ENCODE measurements at places on chromosomes 12 and 14.

- DNase-seq: no peak
These were observed 88.1 kb downstream of the PPP2R5E start for GRCh38 chr14:63454863-63455622.

DNA sequence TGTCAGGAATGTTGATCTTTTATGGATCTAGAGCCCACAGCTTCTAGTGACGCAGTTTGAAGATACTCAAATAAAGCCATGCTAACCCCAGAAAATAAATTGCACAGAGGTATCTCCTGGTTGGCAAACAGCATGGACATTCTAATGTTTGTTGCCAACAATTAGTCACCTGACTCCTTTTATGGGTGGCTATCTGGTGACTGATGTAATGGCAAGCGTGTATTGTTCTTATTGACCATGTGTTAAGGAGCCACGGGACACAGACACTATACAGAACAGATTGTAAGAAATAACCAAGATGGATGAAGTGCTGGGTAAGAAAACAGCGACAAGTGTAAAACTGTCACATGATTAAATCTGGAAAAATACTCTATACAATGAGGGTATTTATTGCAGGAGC is 401.3 kb upstream of the PDE3A start:
- DNase-seq: no peak

DNA sequence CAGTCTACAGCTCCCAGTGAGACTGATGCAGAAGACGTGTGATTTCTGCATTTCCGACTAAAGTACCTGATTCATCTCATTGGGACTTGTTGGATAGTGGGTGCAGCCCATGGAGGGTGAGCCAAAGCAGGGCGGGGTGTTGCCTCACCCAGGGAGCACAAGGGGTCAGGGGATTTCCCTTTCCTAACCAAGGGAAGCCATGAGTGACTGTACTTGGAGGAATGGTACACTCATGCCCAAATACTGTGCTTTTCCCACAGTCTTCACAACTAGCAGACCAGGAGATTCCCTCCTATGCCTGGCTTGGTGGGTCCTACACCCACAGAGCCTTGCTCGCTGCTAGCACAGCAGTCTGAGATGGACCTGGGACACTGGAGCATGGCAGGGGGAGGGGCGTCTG is 21.0 kb upstream of the ABCC9 start:
- no peak for DNase-seq

DNA sequence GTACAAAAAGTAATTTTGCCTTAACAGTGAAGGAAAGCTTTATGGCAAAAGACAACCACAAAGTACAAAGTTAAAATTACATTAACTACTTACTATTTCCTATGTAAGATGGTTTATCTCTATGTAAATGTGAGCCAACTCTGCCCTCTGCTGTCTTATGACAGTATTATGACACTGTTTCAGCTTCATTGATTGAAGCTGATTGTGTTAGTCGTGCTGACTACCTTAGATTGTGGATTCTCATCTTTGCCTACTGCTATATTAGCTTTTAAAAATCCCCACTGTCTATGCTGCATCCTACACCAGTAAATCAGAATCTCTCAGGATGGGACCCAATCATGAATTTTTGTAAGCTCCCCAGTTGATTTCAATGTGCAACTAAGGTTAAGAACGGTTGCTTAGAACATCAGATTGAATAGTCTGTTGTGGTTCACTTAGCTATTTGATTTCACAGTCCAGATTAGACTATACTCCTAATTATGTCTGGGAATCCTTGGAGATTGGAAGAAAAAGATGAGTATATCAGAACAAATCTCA is 12.2 kb upstream of the SPTB start:
- DNase-seq: peak; percentile 63

DNA sequence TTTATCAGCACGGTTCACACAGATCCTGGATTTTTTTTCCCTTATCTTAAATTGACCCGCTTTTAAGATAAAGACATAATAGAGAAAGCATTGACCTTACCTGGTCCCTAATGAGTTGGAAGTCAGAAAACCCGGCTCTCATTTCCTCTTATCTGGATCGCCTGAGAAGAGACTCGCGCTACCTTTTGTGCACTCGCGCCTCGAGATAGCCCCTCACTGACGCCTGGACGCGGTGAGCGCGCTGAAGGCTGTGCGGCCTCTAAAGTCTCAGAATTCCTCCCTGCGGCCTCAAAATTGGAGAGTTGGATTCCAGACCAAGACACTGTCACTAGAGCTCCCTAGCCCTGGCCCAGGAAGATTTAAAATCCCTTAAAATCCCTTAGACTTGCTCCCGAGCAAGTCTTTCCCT is 7.0 kb downstream of the NKX2-1 start:
- no peak for DNase-seq

GRCh38 chr14:75229661-75230139 is 48.9 kb upstream of the FOS start:
- no peak for DNase-seq

DNA sequence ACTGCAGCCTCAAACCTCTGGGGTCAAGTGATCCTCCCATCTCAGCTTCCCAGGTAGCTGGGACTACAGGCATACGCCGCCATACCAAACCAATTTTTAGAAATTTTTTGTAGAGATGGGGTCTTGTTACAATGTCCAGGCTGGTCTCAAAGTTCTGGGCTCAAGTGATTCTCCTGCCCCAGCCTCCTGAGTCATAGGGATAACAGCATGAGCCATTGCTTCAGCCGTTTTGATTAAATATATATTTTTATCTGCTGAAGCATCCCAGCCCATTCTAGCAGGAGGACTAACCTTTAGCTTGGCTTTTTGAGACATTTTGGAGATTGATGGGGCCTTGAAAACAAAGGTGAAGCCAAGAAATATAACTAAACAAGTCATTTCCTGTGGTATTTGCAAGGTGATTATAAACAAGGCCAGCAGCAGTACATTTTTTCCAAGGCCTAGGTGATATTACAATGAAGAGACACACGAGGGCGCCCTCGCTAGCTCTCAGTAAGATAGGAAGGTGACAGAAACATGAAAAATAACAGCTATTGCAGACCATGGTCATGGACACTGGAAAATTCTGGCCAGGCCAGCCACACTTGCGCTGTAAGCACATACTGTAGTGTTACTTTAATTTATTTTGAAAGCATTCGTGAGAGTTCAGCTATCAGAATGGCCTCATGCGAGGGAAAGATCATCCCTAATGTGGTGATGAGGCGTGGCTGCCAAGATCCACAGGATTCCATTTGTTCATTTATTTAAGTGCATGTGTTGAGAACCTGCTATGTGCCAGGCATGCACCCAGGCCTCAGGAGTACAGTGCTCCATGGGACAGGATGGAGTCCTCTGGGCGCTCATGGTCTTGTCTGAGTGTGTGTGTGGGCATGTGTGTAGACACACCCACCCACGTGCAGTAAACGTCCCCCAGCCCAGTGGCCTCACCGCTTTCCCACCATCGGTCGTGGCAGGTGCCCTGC is 63.5 kb downstream of the DGLUCY start:
- DNase-seq: peak; percentile 77

DNA sequence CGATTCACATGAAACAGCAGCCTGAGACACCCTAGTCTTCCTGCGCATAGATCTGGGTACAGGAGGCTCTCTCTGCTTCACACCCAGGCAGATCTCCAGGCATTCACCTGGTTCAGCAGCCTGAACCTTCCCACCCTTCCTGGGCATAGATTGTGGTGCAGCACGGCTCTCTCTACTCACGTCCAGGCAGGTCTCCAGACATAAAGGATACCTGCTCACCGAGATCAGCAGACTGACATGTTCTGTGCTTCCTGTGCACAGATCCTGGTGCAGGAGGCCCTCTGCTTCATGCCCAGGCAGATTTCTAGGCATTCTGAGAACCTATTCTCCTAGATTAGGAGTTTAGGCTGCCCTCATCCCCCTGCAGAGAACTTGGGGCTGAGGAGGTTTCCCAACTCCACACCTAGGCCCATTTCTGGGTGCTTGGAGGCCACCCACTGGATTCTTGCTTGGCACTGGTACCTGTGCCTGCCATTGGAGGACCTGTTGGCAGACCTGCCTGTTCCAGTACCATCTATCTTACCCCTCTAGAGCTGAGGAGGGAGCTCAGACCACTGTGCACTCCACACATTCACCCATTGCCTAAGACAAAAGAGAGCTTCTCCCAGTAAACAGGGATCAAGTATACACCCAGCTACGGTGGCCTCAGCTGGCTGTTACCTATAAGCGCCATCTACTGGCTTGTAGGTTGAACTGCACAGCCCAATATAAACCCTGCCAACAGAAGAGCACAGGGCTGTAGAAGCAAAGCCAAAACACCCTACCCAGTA is 28.0 kb upstream of the GARIN6 start:
- no peak for DNase-seq

DNA sequence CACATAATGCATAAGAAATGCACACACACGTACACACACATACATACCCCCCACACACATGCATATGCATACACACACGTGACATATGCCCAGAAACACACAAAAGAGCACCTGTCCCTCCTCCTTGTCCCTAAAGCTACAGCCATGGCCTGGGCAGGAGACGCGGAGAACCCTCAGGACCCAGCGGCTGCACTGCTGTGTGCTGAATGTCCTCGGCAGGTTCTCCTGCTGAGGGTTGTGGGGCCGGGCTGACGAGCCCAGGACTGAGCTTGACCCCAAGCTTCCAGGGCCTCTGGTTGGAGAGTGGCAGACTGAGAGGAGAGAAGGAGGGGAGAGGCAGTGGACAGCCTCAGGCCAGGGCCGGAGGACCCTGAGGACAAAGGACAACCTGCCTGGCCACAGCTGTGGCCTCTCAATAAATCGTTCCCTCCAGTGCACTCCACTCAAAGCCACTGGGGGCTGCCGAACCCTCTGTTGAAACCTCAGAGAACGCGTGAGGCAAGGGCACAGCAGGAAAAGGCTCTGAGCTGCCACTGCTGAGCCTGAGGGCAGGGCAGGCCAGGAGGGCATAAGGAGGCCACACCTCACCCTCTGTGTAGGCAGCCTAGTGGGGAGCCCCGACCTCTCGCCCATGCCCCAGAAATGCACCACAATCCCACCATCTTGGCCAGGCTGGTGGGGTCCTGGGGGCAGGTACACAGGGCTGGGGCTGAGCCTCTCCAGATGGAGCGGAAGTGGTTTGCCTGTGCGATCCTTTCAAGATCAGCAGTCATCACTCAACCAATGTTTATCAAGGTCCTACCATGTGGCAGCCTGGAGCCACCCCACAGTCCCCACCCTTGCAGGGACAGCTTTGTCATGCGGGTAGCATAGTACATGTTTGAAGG is 3.1 kb downstream of the CACNA2D4 start:
- DNase-seq: peak; percentile 9

All from B cell (primary cell).